ENCODE measurements at places on chromosomes 16 and 17. TPM values are rescaled to one million over a fixed set of nuclear protein-coding genes. Genes with fewer than 3 reads are reported as not detected.

Gene RNU2-1
- not detected for total RNA-seq

Gene TMEM204
- total RNA-seq, result 42.2 TPM

Gene CCT6B
- 1.9 TPM for total RNA-seq

DNA sequence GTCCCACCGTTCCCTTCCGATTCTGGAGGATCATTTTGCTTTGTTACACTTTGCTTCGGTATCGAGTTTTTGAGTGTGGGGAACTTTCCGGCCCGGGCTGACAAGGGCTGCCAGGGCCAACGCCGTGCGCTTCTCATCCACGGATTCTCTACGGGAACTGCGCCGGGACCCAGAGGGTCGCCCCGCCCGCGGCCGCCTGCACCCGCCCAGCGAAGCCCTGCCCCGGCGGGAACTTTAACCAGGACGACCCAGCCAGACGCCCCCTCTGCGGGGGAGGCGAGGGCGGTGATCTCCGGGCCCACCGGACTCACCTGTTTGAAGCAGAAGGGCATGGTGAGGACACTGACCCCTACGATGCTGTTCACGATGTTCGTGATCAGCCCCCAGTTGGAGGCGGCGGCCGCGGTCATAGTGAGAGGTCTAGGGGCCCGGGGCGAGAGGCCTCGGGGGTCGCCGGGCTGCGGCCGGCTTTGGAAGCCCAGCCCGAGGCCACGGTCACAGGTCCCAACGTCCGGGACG lies 536 bp downstream of the SLC38A10 start:
- DNase-seq, result no peak

DNA sequence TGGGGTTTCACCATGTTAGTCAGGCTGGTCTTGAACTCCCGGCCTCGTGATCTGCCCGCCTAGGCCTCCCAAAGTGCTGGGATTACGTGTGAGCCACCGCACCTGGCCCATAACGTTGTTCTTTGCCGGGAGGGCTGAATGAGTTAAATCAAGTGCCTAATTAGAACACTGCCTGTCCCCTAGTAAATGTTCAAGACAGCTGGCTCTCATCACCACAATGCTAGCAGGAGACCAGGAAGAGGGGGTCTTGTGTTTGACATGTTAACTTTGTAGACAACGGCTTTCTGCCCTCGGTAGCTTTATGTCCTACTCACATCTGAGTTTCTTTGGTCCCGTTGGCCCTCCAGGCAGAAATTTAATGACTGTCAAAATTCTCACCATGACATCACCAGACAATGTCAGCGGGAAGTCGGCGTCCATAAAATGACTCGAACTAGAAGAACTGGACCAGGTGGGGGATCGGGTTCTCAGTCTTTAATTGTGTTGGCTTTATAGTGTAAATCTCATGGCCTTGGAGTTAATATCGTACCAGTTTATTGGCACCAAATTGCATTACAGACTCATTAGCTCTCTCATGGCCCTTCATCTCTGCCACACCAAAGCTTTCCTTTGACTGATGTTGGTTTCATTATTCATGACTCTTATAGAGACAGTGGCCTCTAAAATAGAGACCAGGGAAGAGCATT lies 11.4 kb upstream of the ITPRIPL2 start:
- DNase-seq, result no peak

- no peak for DNase-seq
Observed at GRCh38 chr17:49076573-49077384, 55.8 kb upstream of the B4GALNT2 start.

GRCh38 chr16:89779231-89779908 lies 37.1 kb downstream of the FANCA start:
- no peak for DNase-seq

DNA sequence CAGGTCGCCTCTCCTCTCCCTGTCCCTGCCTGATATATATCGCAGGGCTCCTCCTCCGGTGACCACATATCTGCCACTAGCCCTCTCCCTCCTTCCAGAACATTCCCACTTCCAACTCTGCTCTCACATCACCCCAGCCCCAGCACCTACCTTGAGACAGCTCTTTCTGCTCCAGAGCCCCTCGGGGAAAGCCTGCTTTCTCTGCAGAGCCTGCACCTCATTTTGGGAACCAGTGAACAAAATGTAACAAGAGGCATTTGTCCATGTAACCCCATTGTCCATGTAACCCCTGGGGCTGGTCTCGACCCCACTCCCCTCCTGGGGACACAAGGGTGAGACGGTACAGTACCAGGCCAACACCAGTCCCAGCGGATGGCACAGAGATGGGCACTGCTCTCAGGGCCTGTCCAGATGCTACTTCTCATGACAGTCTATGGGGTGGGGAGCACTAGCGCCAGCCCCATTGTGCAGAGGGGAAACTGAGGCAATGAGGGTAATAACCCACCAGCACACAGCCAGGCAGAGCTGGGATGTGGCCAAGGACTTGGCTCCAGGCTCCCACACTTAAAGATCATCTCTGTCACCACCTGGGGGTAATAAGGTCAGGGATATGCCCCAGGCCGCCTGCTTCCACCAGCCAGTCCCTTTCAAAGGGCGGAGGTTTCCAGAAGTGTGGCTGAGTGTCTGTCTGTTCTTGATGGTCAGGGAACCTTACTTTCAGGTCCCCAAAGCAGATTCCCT lies 42.9 kb downstream of the TBC1D16 start:
- no peak for DNase-seq

GRCh38 chr17:34639706-34640425 lies 60.5 kb downstream of the TMEM132E start:
- no peak for DNase-seq

- no peak for DNase-seq
Observed at GRCh38 chr16:75570396-75571065, 4.4 kb downstream of the GABARAPL2 start.

GRCh38 chr17:1035546-1036170 lies 38.7 kb downstream of the TIMM22 start:
- no peak for DNase-seq

- DNase-seq, result no peak
Observed at GRCh38 chr16:12276576-12276975, 300.0 kb downstream of the SNX29 start.
